ENCODE measurements at places on chromosomes 3 and 15.
A peak's percentile ranks its signal among the peaks of the same experiment; 100 is the strongest.

GRCh38 chr3:157204880-157205279 lies 44.9 kb upstream of the CCNL1 start:
- DNase-seq: no peak

GRCh38 chr3:183959214-183959613 lies 58.5 kb downstream of the ABCC5 start:
- no peak for DNase-seq

- DNase-seq: no peak
Measured at GRCh38 chr3:32157600-32158264, 51.3 kb downstream of the GPD1L start.

- DNase-seq: no peak
Measured at GRCh38 chr3:125602752-125603649, 7.7 kb upstream of the OSBPL11 start.

DNA sequence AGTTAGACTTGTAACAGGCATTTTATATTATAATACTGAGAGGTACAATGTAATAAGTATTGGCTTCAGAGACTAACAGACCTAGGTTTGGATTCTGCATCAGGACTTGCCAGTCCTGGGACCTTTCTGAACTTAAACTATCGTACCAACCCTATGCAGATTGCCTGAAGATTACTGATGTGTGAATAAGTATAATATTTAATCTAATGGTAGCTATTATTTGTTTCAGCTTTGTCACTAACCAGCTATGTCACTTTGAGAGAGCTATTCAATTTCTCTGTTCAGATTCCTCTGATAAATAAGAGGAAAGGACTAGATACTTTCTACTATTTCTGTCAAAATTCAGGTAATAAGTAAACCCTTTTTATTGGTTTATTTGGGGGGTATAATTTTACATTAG lies 184.4 kb upstream of the NECTIN3 start:
- no peak for DNase-seq

GRCh38 chr3:10996345-10997013 lies 3.9 kb downstream of the SLC6A1 start:
- no peak for DNase-seq

GRCh38 chr3:64802460-64802859 lies 114.7 kb upstream of the ADAMTS9 start:
- DNase-seq: no peak

DNA sequence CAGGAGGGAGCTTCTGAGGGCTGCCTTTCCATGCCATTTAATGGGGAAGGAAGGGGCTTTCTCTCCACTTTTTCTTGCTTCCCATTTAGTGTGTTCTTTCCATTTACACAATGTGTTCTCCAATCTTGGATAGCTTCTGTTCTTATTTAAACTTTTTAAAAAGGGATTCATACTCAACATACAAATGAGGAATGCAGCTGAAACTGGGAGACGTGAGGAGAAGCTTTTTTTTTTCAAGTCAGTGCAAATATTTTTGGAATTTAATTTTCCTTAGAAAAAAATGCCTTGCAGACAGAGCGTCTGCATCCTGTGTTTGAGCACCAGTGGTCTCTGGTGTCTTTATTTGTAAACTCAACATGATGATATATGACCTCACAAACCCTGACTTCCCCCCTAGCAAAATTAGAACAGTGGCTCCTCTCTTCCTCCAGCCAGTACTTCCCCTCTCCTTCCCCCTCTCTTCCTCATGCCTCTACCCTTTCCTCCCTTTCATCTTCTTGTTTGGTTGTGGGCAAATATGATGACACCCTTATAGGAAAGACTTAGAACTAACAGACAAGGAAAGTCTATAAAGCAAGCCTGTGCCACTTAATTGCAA lies 48.1 kb upstream of the PCSK6 start:
- no peak for DNase-seq

- no peak for DNase-seq
Measured at GRCh38 chr3:47908744-47909143, 105.8 kb downstream of the DHX30 start.

DNA sequence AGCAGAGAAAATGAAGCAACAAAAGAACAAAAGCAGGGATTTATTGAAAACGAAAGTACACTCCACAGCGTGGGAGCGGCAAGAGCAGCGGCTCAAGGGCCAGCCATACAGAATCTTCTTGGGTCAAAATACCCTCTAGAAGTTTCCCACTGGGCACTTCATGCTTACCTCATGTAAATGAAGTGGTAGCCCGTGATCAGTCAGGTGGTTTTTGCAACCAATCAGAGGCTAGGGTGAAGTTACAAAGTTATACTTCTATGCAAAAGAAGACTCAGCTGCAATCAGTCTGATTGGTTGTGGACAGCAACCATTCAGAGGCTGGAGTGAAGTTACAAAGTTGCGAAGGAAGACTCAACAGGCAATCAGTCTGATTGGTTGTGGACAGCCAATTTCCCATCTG lies 37.8 kb upstream of the TRH start:
- DNase-seq: no peak

DNA sequence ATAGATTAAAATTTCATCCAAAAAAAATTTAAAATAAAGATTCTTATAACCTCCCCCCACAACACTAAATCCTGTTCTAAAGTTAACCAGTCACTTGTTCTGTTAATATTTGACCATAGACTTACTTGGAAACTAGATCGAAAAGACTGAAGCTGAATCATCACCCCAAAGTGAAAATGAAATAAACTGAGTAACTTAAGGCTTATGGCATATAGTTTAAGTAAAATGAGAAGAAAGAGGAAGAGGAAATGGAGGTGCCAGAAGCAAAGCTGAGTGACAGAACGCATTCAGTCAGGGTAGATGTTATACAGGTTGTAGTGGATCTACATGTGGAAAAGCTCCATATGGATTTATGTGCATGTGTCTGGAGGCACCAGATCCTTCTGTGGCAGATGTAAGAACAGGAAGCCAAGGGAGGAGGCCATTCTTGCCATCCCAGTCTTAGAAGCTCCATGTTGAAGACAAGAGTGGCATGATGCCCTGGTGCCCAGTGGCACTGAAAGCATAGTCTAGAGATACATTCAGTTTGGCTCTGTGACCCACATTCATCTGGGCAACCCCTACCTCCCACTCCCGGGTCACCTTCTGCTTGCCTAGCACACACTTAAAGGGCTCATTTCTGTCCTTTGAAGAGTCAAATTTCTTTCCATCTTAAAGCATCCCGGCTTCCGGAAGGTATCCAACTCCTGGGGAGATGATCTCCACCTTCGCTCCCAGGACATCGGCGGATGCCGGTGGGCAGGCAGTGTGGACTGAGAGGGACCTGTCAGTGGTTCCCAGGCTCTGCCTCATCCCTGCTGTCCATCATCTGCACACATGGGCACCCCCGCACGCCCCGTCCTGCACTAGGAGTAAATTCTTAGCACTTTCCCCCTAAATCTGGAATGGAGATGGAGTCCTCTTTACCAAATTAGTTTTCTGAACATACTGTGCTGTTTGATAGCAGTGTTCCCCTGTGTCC lies 90.8 kb downstream of the NEO1 start:
- DNase-seq: no peak

DNA sequence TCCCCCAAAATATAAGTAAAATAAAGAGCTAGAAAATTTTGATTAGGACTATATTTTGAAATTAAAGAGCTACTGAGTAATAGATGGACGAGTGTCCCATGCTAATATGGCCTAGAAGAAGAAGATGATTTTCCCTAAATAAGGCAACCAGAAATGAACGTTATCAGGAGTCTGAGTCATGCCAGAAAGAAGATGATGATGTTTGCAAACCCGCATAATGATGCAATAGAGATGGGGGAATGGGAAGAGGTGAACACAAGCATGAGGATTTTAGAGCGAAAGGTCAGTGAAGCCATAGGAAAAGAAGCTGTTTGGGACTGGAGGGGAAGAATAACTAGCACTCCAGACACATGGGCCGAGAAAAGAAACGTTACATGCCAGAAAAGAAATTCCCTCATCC lies 71.7 kb downstream of the FGF12 start:
- no peak for DNase-seq

- DNase-seq: no peak
Measured at GRCh38 chr3:71355862-71356261, 227.7 kb downstream of the FOXP1 start.

DNA sequence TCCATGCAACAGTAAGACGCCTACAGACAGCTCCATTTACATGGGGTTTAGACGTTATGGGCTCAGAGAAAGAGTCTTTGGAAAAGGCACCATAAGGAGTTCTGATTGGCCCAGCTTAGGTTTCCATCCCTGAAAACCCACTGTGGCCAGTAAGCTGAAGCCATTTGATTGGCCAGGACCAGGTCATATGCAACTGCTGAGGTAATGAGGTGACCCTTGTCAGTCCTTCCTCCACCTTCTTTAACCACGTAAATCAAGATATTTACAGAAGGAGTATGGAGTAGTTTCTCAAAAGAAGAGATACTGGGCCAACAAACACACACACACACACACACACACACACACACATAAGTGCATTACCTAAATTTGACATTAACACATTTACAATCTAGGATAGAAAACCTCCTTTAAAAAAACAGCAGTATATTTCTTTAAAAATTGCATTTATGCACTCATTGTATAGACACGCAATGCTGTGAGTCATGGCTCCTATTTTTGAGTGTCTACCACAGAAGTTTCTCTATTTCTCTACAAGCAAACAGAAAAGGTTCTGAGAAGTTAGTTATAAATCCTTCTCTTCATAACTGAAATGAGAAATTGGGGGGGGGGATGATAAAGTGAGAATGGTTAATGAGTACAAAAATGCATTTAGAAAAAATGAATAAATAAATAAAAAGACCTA lies 16.3 kb upstream of the MB21D2 start:
- DNase-seq: no peak

DNA sequence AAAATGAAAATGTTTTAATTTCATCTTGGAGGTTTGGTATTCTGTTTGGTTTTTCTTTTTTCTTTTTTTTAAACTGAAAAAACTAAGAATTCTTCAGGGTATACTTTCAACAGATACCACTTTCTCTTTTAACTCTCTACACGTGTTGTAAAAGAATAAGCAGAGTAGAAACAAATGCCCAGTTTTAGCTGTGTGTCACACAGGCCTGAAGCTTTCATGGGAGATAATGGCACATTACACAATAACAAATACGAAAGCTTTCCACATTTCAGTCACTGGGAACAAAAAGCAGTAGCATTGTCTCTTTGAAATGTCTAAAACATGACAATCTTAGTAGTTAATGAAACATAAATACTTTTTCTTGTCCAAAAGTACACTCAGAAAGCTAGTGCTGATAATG lies 818.5 kb downstream of the TBL1XR1 start:
- DNase-seq: no peak

DNA sequence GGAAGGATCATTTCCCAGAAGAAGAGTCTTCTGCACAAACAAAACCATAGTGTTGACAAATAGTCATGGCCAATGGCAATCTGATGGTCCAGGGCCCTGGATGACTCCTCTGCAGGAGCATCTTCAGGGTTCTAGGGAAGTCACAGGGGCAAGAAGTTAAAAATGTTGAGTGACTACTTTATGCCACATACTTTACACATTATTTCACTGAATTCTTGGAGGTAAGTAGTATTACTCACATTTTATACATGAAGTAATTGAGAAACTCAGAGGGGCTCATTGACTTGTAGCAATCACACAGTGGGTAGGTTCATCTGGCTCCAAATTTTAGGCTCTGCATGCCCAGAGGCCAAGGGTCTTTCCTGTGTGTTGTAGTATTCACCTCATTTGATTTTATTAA lies 430.2 kb upstream of the MCTP2 start:
- no peak for DNase-seq

GRCh38 chr3:172914854-172915253 lies 164.3 kb downstream of the ECT2 start:
- DNase-seq: no peak

- DNase-seq: peak; percentile 2
Measured at GRCh38 chr15:56919609-56920366, 1.3 kb downstream of the TCF12 start.

DNA sequence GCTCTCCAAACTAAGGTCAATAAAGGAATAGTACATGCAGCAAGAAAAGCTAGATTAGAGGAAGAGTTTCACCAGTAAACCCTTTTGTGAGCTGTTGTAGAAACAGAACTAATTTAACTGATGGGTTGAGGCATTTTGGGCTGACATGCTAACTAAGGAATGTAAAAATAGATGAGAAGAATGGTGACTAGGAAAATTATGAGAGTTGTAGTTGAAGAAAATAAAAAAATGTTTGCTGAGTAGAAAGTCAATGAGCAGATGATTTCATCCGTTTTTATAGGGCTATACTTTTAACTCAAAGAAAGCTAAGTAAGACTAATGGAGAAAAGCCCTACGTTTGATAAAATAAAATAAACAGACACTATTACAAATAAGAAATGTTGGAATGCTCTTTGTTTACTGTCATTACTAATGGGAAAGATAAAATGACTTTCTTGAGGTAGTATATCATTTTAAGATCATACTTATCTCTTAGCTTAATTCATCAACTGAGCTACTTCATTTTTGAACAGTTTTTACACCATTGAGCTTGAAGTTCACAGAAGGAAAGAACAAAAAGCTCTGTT lies 209.4 kb upstream of the DPH6 start:
- DNase-seq: no peak

DNA sequence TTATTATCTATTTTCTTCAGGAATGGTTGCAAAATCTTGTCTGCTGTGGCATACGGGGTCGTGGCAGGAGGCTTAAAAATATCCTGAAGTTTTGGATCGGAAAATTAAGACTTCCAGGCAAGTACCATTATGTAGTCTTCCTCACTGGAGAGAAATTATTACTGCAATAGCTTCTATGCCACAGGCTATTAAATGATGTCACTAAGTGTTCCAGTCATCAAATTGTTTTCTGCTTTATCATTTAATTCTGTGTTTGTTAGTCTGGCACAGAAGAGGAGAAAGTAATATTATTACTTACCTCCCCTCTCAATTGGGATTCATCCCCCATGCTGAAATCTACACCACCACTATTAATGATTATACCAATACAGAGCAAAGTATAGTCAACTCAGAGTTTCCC lies 378.2 kb upstream of the ALCAM start:
- no peak for DNase-seq

- DNase-seq: peak; percentile 95
Measured at GRCh38 chr3:9933561-9934234, at the start of gene CRELD1. Gene CRELD1, plus strand, starts transcription at chr3:9933834. Its CDS starts 605 bp downstream, at chr3:9934439.

- DNase-seq: no peak
Measured at GRCh38 chr3:144744473-144744872, 772.9 kb downstream of the DIPK2A start.

- DNase-seq: no peak
Measured at GRCh38 chr3:120435621-120436020, 15.2 kb downstream of the FSTL1 start.

GRCh38 chr3:119702530-119703527 lies at the start of gene CFAP91:
Gene CFAP91, plus strand, starts transcription at chr3:119703022. Its CDS starts 77 bp downstream, at chr3:119703099.
- DNase-seq: peak; percentile 67

- DNase-seq: no peak
Measured at GRCh38 chr3:169236662-169237186, 426.8 kb downstream of the MECOM start.

All from effector CD4-positive, alpha-beta T cell (primary cell).